ENCODE measurements at places on chromosomes 6 and 20. TPM values are rescaled to one million over a fixed set of nuclear protein-coding genes. Genes with fewer than 3 reads are reported as not detected.

EIF6 gene
- total RNA-seq, result 276 TPM

HNF4A gene
- not detected for total RNA-seq

PI16 gene
- total RNA-seq, result not detected

XKR7 gene
- not detected for total RNA-seq

BIRC7 gene
- total RNA-seq, result not detected

MICB gene
- total RNA-seq, result 5.8 TPM

CENPW gene
- 1.4 TPM for total RNA-seq

SLC13A3 gene
- total RNA-seq, result 3.3 TPM

SLC17A2 gene
- not detected for total RNA-seq

THEMIS gene
- total RNA-seq, result not detected
